ENCODE measurements at places on chromosomes 6 and 20.

DNA sequence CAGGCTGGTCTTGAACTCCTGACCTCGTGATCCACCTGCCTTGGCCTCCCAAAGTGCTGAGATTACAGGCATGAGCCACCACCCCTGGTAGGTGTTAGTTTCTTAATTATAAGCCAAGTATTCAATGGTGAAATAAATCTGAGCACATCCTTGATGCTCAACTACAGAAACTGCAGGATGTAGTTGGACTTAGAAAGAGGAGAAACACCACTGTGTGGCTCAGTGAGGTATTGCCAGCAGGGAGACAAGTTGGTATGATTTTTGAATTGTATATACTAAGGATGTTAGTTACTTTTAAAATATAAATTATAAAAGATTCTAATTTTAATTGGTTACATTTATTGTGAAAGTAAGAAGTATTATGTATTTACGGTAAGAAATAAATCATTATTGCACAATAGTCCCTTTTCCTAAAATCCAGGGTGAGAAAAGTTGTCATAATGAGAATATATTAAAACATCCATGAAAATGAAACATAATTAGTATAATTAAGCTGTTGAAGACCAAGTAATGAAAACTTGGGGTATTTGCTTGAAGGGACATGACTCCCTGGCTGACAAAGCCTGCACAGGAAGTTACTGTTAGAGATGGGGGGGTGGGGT, 17.6 kb downstream of the SLC18B1 start:
- DNase-seq: no peak

- DNase-seq: no peak
Observed at GRCh38 chr6:91482498-91482897, 895.6 kb upstream of the MAP3K7 start.

DNA sequence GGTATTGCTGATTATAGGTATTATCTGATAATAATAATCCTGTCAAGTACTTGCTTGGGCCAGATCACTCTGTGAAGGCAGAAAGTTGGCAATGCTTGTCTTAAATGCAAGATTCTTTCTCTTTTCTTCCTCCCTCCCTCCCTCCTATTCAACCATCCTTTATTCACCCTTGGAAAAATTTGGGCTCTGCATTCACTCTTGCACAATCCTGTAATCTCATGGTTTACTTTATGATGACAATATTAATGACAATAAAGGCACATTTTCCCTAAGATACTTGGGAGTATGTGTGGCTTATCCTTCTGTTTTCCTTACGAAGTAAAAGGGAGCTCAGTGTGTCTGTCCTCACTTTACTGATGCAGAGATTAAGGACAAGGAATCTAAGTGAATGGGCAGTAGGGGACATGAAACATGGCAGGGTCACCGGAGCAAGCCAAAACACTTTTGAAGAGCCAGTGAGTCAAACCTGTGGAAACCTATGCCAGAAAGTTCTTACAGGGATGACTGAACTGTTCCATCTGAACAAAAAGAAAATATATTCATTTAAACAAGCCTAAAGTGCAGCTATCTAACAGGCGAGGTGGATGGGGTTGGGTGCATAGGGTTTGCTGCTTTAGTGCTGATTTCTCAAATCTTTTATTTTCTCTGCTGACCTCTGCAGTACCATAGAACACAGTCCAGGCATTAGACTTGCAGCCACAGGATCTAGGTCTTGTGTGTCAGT, 14.6 kb upstream of the RIPOR2 start:
- DNase-seq: no peak

DNA sequence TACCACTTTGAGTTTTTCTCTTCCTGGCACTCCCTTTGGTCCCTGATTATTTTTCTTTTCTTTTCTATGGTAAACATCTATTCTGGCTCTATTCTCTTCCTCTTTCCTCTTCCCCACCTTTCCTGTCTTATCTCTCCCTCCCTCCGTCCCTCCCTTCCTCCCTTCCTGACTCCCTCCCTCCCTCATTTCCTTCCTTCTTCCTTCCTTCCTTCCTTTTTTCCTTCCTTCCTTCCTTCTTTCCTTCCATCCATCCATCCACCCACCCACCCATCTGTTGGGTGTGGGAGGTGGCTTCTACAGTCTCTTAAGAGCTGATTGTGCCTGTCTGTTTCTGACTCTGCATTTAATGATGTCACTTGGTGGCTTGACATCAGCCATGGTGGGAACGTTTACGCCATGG, 43.5 kb upstream of the GTSF1L start:
- no peak for DNase-seq

- DNase-seq: no peak
Observed at GRCh38 chr6:21780141-21780540, 186.6 kb downstream of the SOX4 start.

DNA sequence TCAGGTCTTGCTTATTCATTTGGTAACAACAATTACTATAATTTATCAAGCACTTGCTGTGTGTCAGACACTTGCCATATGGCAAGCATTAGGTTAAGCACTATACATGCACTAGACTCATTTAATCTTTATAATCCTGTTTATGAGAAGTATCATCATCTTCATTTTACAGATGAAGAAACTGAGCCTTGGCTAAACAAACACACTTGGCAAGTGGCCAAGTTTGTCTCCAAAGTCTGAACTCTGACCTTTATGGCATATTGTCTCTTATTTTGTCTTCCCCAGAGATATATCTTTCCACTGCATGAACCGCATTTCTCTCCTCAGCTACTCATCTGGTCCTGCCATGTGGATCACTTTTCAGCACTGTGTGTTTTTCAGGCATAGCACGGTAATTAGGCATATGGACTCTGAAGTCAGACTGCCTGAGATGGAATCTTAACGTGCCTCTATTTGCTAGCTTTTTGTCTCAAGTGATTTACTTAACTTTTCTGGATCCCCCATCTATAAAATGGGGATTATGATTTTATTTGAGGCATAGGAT, 4.7 kb downstream of the ADGRF5 start:
- no peak for DNase-seq

DNA sequence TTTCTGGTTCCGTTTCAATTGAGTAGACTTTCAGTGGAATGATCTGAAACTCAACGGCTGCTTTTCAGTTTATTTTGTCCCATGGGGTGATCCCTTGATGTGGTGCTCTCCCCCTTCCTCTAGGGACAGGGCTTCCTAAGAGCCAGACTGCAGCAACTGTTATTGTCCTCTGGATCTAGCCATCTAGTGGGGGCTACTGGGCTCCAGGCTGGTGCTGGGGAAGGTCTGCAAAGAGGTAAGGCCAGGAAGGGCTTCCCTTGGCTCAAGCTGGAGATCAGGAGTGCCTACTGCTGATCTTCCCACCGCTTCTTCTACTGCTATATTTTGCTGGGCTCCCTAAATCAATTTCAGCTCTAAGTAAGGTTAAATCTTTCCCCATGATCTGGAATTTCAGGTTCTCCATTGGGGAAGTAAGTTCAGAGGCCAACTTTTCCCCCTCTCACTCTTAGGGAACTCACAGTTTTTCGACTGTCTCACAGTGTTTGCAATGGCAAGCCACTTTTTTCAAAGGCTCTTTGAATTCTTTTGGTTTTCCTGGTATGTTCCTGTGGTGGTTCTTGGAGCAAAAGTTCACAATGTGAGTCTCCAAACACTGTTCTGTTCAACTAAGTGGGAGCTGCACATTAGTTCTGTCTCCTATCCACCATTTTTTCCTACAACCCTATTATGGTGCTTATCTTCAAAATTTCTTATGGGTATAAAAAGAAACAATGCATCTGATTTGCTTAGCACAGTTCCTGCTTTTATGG, 286.2 kb upstream of the EXOC2 start:
- no peak for DNase-seq
